ENCODE measurements at places on chromosomes 5 and 9. TPM values are rescaled to one million over a fixed set of nuclear protein-coding genes. Genes with fewer than 3 reads are reported as not detected.

- no peak for DNase-seq
These were observed 593.9 kb upstream of the GRAMD2B start for GRCh38 chr5:125829349-125829748.

- no peak for DNase-seq
These were observed 27.8 kb upstream of the ELL2 start for GRCh38 chr5:95989283-95990048.

The INSL4 gene
- total RNA-seq: not detected

- no peak for DNase-seq
These were observed 16.7 kb upstream of the THG1L start for GRCh38 chr5:157714596-157714864.

DNA sequence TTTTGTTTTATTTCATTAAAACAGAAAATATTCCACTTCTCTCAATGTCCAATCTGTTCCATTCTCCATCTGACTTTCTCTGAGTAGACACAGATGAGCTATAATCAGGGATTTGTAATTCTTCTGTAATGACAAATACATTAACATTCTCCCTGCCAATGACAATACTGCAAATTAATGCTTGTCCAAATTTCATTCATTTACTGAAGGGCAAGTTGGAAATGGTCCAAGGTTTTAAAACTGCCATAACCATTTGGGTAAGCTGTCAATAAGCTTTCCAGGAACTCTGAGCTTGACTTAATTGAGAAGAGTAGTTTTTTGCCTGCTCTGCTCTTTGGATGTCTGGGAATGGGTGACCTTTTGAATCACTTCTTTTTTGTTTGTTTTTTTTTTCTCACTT, 253.5 kb downstream of the DMRTA1 start:
- no peak for DNase-seq

DNA sequence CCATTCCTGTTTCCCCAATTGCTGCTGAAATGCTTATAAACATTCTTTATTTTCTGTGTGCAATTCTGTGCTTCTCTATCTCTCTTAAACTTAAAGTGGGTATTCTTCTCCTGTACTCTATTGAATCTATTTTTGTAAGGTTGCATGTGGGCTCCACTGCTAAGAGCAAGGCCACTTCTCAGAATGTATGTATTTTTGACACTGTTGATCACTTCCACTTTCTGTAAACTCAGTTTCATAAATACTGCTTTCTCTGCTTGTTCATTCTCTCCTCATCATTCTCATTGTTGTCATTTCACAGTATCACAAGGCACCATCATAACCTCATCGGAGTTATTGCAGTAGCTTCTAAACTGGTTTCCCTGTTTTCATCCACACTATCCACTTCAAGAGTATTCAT, 483.0 kb upstream of the CDH18 start:
- no peak for DNase-seq

DNA sequence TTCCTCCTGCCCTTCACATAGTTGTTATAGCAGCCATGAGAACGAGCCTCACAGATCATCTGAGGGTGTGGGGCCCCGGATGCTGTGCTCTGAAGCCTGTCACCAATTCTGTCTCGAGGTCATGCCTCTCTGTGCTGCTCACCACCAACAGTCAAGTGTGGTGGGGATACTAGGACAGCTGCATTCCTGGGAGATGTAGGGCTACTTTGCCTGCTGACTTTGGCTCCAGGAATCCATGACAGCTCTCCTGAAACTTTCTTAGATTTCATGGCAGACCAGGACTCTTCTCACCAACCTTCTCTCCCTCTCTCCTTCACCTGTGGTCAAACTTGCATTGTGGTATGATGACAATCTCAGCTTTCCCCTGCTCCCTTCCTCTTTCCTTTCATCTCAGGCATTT, 395.9 kb downstream of the PSAT1 start:
- no peak for DNase-seq

GRCh38 chr9:112747094-112747493, 3.5 kb upstream of the SNX30 start:
- no peak for DNase-seq

- DNase-seq: no peak
These were observed 11.3 kb upstream of the ADAMTS12 start for GRCh38 chr5:33903118-33903517.

The PCDHB7 gene
- not detected for total RNA-seq

The PTPN3 gene
- not detected for total RNA-seq

DNA sequence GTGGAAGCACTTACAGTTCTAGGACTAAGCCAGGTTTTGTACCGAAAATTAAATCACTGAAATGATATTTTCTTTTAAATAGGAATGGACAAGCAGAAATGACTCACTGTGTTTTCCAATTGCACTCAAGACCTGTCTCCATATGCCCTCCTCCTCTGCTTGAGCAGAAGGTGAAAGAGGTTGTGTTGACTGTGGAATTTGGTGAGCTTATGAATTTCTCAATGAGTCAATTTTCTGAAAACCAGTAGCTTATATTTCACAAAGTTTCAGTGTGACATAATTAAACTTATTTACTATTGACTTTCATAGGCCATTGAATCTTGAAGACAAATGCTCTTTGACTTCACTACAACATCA, 249.9 kb downstream of the NPR3 start:
- no peak for DNase-seq

- DNase-seq: no peak
These were observed 50.5 kb upstream of the STC2 start for GRCh38 chr5:173378727-173379126.

GRCh38 chr5:102278231-102278630, 17.9 kb downstream of the SLCO4C1 start:
- DNase-seq: no peak

GRCh38 chr5:143319437-143320227, 83.9 kb downstream of the NR3C1 start:
- DNase-seq: no peak

DNA sequence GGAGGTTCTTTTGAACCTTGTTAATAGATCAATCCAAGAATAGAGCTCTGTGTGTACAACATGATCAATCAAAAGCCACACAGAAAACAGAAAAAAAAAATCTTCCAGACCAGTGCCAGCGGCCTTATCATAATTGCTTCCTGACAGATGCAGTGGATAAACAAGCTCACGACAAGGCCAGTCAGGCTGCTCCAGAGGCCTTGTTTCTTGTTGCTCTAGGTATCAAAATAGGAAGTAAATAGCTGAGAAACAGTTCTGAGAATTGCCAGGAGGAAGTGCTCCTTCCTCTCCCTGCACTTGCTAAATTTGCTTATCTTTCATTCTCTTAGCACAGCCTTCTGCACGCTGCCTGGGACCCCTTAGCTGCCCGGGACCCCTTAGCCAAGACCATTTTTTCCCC, 199.0 kb upstream of the TARS1 start:
- DNase-seq: no peak

GRCh38 chr9:93264338-93265125, 80.6 kb downstream of the WNK2 start:
- DNase-seq: no peak

DNA sequence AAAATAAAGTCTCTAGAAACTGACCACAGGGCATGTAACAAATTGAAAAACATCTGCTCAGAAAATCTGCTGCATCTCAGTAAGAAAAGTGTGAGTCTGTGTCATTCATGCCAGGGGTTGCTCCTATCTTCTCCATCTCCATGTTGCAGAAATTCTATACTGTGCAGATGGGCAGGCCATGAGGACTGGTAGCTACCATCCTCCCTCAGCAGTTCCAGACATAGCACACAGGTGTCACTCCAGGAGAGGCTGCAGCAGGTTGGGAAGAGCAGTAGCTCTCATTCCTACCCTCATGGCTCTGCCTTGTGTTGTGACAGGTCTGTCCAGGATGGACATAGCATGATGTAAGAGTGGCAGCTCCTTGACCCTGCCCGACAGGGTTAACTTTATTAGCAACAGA, 173.4 kb downstream of the NDUFS4 start:
- DNase-seq: no peak

The ZNF454 gene
- 0.35 TPM for total RNA-seq

- DNase-seq: no peak
These were observed 131.7 kb downstream of the ACTL7B start for GRCh38 chr9:108724122-108724521.

GRCh38 chr5:109252731-109253130, 157.0 kb downstream of the PJA2 start:
- DNase-seq: no peak

The ECM2 gene
- total RNA-seq: not detected

DNA sequence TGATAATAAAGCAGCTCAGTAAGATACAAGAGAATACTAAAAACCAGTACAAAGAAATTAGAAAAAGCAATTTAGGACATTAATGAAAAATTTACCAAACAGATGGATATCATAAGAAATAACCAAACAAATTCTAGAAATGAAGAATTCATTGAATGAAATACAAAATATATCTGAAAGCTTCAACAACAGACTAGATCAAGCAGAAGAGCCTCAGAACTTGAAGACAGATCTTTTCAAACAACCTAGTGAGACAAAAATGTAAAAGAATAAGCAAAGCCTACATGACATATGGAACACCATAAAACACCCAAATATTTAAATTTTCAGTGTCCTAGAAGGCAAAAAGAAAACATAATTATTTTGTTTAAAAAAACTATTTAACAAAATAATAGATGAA, 66.9 kb downstream of the SKIC3 start:
- no peak for DNase-seq

- no peak for DNase-seq
These were observed 56.6 kb downstream of the ZNF510 start for GRCh38 chr9:96721303-96721702.

- DNase-seq: no peak
These were observed 84.4 kb downstream of the ADRB2 start for GRCh38 chr5:148910686-148911361.

The FBN2 gene
- 0.73 TPM for total RNA-seq

GRCh38 chr5:132468656-132469379, 21.8 kb downstream of the IRF1 start:
- DNase-seq: no peak

The FAM221B gene
- 0.32 TPM for total RNA-seq

DNA sequence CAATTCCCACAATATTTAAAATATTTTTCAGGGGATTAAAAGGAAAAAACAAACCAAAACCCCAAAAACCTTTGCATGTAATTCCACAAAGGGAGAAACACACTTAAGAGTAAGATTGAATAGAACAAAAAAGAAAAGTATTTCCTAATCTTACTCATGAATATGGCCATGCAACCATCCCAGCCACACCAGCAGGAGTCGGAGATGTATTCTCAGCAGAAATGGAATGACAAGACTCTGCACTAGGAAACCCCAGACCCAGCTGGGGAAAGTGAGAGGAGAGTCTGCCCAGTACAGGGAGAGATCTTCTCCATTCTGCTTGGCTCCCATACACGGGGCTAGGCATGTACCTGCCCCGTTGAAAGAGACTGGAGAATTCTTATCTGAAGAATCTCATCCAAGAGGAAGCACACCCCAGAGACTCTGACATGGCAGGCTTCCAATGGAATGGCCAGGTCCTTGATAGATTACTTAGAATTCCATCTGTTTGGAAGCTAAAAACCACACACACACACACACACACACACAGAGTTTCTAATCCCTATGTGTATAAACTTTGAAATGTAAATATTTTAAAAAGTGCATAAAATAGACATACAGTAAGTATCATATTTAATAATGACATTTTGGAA, 118.8 kb downstream of the GADD45G start:
- DNase-seq: no peak

DNA sequence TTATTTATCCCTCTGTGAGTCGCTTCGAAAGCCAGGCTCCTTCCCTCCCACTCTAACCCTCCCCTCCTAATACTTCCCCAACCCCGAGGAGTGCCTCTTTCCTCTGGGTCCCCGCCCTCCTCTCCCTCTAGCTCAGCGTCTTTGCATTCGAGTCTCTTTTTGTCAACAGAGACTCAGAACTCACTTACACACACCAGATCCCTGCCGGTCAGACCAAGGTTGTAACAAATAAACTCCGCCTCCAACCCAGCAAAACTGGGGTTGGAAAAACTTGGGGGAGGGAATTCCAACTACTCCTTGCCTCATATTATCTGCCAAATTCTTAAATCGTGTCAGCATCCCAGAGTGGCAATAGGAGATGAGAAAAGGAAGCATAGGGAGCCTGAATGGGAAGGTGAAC, at the start of gene HTR1A:
TSS of gene HTR1A (minus strand) at position 167 of the 400 bp plus-strand sequence. CDS start 726 bp downstream, outside the sequence.
- DNase-seq: no peak

The UHRF2 gene
- 117 TPM for total RNA-seq

- no peak for DNase-seq
These were observed 115.3 kb upstream of the IRX2 start for GRCh38 chr5:2866662-2867372.

- DNase-seq: no peak
These were observed 1.8 kb downstream of the CCNH start for GRCh38 chr5:87410931-87411330.

The GNE gene
- 16.0 TPM for total RNA-seq

GRCh38 chr9:114069476-114070187, 8.5 kb downstream of the AMBP start:
- DNase-seq: no peak

DNA sequence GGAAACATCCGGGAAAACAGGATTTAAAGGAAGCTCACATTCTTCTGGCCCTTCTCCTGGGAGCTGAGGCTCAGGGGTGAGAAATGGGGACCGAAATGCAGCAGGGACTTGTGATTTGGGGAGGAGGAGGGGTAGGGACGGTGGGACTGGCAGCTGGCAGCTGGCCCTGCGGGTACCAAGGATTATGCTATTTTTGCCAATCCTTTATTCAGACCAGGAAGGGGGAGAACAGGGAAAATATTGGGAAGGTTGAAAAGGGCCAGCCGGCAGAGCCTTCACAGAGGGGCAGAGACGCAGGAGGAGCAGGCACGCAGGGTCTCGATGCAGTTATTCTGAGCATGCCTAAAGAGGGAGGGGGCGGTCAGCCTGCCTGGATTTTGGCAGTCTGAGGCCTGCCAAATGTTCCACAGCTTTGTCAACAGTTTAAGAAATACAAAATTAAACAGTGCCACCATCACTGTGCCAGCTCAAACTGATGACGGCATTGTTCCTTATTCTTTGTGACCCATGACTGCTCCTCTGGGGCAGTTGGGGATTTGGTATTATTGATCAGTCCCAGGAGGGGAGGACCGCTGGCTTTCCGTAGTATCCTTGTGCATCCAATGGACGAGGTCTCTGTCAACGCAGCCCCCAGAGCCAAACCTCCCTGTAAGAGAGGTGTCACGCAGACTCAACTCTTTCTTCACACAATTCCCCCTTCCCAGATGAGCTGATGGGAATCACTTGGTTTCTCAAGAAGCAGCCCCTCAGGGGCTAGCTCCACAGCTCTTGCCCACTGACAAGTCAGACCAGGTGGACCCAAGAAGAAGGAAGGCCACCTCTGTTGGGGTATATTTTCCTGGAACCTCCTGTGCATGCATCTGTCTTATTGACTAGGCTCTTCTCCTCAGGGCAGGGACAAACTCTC, 553.3 kb downstream of the BNC2 start:
- DNase-seq: no peak

The CYSRT1 gene
- total RNA-seq: not detected

DNA sequence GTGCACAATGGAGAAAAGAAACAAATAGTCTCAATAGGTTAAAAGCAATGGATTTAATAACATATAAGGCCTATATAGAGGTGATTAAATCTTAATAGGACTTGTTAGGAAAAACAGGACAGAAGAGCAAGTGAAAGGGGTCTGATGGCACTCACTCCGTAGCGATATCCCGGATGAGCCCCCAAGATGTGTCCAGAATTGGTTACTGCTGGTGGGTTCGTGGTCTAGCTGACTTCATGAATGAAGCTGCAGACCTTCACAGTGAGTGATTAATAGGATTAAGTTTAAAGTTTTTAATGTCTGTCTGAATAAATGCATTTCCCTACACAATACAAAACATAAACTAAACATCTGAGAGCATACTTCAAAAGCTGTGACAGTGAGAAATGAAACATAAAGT, 110.4 kb upstream of the FAM174A start:
- no peak for DNase-seq

The NSD1 gene
- total RNA-seq: 123 TPM
